ENCODE measurements at places on chromosomes 11 and 22. TPM values are rescaled to one million over a fixed set of nuclear protein-coding genes. Genes with fewer than 3 reads are reported as not detected.

- DNase-seq = no peak
These were observed 1.1 kb upstream of the CLMP start for GRCh38 chr11:123196060-123196714.

- no peak for DNase-seq
These were observed 40.4 kb upstream of the WEE1 start for GRCh38 chr11:9533058-9533457.

DNA sequence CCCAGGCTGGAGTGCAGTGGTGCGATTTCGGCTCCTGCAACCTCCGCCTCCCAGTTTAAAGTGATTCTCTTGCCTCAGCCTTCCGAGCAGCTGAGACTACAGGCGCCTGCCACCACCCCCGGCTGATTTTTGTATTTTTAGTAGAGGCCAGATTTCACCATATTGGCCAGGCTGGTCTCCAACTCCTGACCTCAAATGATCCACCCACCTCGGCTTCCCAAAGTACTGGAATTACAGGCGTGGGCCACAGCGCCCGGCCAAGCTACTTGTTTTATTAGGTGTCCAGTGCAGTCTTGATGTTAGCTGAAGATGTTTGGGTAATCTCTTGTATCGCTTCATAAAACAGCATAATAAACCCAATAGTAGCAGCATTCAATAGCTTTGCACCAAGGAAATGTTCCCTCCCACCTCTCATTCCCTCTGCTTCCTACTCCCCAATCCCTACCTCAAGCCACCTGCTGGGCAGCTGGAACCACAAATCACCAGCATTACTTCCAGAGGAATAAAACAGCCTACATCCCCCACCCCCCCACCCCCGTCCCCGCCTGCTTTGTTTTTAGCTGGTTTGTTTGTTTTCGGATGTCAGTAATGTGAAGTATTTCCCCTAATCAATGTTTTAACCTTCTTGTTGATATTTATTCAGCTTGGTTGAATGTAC lies 11.0 kb upstream of the GRIK4 start:
- DNase-seq = no peak

GRCh38 chr11:115548878-115549528 lies 44.8 kb upstream of the CADM1 start:
- DNase-seq = no peak

DNA sequence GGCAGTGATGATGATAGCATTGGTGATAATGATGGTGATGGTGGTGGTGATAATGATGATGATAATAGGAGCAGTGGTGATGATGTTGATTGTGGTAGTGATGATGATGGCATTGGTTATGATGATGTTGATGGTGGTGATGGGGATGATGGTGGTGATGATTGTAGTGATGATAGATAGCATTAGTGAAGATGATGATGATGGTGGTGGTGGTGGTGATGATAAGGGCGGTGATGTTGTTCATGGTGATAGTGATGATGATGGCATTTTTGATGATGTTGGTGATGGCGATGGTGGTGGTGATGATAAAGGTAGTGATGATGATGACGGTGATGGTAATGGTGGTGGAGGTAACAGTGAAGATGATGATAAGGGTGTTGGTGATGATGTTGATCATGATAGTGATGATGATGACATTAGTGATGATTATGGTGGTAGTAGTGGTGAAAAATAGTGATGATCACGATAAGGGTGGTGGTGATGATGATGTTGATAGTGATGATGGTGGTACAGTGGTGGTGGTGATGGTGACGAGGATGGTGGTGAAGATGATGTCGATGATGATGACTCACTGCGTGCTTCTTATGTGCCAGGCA lies 93.0 kb downstream of the MPPED1 start:
- no peak for DNase-seq

- DNase-seq = no peak
These were observed 385.4 kb downstream of the TMEM135 start for GRCh38 chr11:87423161-87423560.

The SPI1 gene
- 8.0 TPM for total RNA-seq

The HTR3A gene
- 0.95 TPM for total RNA-seq

The APOBEC3F gene
- total RNA-seq = 1.2 TPM
